Iris pigment epithelial cell (primary cell): ENCODE measurements at places on chromosomes 1 and 21.

DNA sequence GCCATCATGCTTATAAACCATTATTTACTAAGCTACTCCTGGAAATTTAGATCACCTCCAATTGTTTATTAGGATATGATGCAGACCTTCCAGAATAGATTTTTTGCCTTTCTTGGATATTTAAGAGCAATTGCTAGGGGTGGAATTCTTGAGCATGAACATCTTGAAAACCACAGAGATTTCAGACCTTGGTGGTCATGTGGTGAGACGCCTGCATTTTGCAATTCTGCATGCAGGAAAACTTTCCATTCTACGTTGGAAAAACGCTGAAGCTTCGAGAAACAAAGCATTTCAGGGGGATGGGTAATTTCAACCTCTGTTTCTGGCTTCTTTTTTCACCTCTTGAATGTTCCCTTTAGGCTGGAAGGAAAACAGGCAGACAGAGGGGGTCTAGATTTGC is 596.3 kb downstream of the KIF26B start:
- DNase-seq, result peak; percentile 82

- DNase-seq, result peak; percentile 30
These were observed 490.3 kb downstream of the TTLL7 start for GRCh38 chr1:83508485-83509151.

GRCh38 chr1:183070923-183071618 is 47.9 kb downstream of the LAMC1 start:
- DNase-seq, result peak; percentile 70

- no peak for DNase-seq
These were observed 91.0 kb downstream of the SETD4 start for GRCh38 chr21:35969281-35969680.

- DNase-seq, result no peak
These were observed 390.3 kb upstream of the PKN2 start for GRCh38 chr1:88293691-88294190.

DNA sequence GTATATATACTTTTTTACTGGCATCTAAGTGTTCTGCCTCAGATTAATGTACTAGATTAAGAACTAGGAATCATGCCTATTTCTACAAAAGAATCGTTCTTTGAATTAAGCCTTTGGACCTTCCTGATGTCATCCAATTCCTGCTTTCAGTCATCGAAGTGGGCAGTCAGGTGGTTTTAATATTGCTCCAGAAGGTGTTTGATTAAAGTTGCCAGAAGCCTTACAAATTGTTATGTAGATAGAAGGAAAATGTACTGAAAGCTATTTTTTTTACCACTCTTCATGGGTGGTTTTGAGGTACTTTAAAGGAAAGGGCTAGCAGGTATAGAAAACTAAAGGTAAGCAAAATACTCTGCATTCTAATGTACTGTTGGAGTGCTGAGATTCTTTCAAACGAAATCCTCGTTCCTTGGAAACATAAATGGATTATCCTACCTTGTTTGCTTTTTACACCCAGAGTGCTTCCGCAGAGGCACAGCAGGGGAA is 716 bp downstream of the CTBS start:
- DNase-seq, result peak; percentile 32

GRCh38 chr1:218323568-218324225 is 21.4 kb upstream of the TGFB2 start:
- no peak for DNase-seq

- no peak for DNase-seq
These were observed 430 bp downstream of the BTG2 start for GRCh38 chr1:203305809-203306088.

- no peak for DNase-seq
These were observed 5.8 kb downstream of the KIF1B start for GRCh38 chr1:10216090-10216749.

DNA sequence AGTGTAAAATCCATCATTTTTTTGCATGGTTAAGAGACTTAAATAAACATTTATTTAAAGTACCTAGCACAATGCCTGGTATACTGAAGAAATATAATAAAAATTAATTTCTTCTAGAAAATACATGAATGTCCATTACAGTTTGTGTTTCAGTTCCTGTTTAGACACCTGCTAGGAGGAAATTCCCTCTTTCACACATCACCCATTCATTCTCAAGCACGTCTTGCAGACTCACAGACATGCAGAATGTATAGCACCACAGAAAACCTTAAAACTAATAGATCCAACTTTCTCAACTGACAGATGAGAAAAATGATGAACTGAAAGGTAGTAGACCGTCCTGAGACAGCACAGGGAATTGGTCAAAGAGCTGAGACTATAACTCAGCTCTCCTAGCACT is 172.2 kb upstream of the C8B start:
- DNase-seq, result no peak

GRCh38 chr1:246689409-246690008 is 34.7 kb upstream of the SCCPDH start:
- peak; percentile 71 for DNase-seq

DNA sequence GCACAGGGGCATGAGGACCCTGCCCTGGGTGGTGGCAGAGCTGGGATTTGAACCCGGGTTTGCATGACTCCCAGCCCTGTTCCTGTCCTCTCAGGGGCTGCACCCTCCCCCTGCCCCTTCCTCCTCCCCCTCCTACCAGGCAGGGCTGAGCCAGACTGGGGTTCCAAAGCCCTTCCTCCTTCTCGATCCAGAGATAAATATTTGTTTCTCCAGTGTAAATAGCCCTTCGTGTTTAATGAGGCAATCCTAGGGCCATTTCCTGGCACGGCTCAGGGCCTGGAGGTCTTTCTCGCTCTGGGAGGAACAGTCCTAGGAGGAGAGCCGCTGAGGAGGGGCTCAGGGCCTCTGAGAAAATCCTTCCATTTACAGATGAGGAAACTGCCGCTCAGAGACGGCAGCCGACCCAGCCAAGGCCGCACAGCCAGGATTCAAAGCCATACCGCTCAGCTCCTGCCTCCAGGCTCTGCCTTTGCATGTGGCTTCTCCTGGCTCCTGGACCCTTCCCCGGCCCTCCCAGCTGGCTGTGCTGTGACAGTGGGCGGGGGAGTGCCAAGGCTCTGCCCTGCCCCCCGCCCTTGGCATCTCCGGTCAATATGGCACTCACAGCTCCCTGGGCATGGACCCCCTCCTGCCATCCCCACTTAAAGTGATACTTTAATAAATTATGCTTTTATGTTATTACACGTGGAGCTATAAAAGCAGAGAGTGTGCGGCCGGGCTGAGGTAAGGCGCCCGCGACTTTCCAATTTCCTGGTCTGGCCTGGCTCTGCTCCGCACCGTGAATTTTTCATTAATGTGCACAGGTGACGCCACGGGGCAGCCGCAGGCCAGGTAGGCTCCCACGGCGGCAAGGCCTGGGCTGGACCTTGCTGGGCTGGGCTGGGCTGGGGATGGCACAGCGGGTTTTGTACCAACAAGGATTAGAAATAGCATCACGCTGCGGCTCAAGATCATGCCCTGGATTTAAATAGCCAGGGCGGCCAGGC is 114.7 kb upstream of the WNT4 start:
- no peak for DNase-seq

DNA sequence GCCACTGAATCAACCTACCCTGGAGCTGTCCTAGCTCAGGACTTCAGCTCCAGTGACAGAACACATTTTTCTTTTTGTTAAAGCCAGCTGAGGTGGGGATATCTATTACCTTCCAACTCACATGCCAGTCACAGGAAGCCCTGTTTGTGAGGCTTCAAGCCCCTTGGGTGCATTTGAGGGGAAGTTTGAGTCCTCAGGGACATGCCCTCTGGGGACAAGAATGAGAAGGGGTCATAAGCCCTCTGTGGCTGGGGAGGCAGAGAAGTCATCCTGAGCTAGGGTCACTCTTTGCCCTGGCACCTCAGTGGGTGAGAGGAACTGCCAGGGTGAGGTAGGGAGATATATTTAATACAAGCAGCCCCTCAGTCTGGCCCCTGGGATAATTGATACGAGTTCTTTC is 33.5 kb upstream of the CLDN14 start:
- no peak for DNase-seq

DNA sequence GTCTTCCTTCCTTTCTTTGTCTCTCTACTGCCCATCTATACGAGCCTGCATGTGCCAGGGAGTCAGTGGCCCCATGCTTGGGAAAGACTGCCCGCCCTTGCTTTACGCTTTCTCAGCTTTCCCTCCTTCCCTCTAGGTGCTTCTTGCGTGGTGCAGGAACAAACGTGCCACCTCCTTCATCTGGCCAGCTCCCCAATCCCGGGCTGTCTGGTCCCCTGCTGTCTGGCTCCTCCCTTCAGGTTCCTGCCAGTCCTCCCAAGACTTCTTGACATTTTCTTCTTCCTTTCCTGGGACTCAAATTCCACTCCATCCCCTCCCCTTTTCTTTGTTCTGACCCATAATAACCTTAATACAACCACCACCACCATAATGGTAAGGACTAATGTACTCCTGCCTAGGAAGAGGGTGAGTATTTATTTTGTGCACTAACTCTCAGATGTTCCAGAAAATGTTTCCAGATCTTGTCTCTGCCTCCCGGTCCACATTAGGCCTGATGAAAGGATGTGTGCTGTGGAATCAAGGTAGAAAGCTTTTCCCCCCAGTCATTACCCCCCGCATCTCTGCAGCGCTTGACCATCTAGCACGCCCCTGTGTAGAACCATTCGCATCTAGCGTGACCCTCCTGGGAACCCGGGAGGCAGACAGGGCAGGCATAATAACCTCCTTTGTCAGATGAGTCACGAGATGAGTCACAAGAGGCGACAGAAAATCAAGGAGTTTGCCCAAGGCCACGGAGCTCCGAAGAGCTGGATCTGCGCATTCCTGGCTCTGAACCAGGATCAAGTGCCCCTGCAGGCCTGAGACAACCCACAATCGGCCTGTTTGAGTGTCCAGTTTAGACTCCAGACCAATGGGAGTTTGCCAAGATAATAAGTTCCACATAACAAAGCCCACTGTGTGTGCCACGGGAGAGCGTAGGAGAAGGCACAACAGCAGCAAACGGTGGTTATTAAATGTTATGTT is 60.1 kb upstream of the NEK2 start:
- DNase-seq, result peak; percentile 87

- no peak for DNase-seq
These were observed 138.6 kb downstream of the LMX1A start for GRCh38 chr1:165217958-165218357.

GRCh38 chr1:95386371-95386770 is 152.4 kb downstream of the RWDD3 start:
- no peak for DNase-seq

- DNase-seq, result peak; percentile 5
These were observed 97.4 kb upstream of the CHRM3 start for GRCh38 chr1:239288820-239289554.

- no peak for DNase-seq
These were observed 6.8 kb downstream of the LAPTM5 start for GRCh38 chr1:30750731-30751291.

DNA sequence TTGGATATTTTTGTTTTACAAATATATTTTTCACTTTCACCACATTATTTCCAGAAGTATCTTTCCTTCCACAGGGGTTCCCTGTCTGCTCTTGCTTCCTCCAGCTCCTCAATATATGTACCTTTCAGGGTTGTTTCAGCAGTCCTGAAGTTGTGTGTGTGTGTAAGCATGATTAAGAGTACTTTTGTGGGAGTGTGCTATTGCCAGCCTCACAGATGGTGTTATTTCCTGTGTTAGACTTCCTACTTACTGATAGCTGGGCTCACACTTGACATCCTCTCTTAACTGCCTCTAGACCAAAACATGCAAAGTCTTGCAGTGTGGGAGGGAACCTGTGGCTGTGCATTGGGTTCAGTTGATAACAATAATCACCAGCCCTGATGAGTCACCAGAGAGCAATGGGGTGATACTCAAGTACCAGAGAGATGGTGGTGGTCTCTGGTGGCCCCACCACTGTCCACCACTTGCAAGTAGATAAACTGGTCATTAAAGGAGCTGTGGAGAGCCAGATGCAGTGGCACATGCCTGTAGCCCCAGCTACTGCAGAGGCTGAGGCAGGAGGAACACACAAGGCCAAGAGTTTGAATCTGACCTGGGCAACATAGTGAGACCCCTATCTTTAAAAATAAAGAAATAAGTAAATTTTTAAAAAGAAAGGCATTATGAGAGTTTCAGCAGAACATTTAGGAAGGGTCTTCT is 126.7 kb downstream of the NR5A2 start:
- DNase-seq, result peak; percentile 36
